CD4-positive, alpha-beta T cell (primary cell): ENCODE measurements at places on chromosomes 4 and X. TPM values are rescaled to one million over a fixed set of nuclear protein-coding genes. Genes with fewer than 3 reads are reported as not detected.

The PDE5A gene
- 0.56 TPM for total RNA-seq

The ATP1B4 gene
- not detected for total RNA-seq

The DRP2 gene
- total RNA-seq = not detected

The MAGEB10 gene
- total RNA-seq = not detected

The DDX60 gene
- total RNA-seq = 11.9 TPM

DNA sequence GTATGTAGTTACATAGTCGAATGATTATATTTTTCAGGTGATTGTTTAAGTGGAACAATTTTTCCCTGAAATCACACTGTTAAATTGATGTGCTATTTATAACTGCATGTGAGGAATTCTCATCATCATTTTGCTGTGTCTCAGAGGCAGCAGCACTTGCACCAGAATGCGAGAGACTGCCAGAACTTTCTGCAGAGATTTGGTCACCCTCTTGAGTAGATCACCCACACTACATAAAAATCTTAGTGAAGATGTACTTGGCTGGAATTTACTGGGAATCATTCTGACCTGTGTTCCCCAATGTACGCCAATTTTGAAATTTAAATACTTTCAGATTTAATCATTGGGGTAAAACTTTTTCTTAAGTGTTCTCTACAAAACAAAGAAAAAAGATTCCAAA lies 5.4 kb downstream of the UGT2B4 start:
- DNase-seq = no peak
